Effector CD8-positive, alpha-beta T cell (primary cell): ENCODE measurements at places on chromosomes 2 and 18.

GRCh38 chr2:239534581-239535412 lies 134.0 kb upstream of the HDAC4 start:
- no peak for DNase-seq

GRCh38 chr2:117562654-117563053 lies 251.8 kb upstream of the DDX18 start:
- DNase-seq = no peak

GRCh38 chr2:127049927-127050802 lies 56.8 kb downstream of the BIN1 start:
- DNase-seq = peak; percentile 32

DNA sequence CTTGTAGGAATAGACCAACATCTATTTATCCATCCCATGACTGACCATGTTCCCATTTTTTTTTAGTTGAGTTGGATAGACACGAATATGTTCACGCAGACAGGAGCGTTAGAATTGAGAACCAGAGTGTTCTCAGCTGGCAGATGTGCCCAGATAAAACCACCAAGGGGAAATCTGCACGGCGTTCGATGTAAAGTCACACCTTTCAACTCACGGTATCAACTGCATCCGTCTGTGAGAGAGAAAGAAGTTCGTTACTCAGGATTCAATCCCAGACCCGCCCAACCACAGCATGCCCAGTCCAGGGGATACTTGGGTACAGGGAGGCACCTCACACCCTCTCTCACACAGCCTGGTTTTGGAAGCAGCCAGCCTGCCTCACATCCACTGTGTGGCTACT lies 26.1 kb downstream of the MAL start:
- no peak for DNase-seq

DNA sequence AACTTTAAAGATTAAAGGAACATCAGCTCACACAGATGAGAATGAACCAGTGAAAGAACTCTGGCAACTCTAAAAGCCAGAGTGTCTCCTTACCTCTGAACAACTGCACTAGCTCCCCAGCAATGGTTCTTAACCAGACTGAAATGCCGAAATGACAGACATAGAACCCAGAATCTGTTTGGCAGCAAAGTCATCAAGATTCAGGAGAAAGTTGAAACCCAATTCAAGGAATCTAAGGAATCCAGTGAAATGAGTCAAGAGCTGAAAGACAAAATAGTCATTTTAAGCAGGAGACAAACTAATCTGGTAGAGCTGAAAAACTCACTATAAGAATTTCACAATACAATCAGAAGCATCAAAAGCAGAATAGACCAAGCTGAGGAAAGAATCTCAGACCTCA lies 72.0 kb downstream of the STRADB start:
- no peak for DNase-seq

DNA sequence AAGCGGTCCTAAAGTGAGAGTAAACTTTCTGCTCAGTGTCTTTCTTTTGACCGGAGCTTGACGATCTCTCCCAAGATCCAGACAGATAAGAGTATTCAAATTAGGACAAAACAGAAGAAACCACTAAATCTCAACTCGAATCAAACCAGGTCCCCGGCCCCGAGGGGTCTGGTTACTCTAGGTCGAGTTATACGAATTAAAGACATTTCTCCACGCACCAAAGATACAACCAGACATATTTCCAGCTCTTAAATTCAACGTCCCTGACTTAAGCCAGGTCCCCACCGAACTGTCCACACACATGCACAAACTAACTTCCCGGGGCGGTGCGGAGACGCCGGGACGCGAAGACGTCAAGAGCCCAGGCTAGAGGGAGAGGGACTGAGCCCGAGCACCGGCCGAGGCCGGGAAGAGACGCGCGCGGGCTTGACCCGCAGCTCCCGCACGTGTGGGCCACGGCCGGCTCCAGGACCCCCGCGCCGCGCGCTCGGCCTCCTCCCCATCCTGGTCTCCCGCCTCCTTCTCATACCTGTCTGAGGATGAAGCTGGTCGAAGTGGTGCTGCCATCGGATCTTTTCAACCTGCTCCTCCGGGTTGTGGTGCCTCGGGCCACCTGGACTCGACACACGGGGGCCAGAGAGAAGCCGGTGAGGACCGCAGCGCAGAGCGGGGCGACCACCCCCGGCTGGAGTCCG lies 896 bp downstream of the CACNB4 start:
- DNase-seq = no peak

DNA sequence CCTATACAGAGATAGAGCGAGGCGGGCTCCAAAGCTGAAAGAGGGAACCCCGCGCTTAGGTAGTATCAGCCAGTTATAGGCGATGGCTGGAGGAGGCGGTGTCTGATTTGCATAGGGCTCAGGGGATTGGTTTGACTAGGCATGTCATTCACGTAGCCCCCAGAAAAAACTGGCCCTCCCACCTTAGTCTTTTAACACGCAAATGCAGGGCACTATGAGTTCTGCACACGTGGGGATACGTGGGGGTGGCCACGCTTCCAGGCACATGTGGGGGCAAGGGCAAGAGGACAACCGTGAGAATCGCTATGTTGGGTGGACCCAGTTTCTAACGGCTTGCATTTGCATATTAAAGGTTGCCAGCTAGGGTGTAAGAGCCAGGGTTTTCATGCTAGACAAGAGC lies 56.7 kb upstream of the MSTN start:
- peak; percentile 36 for DNase-seq

GRCh38 chr2:45340318-45340717 lies 270.7 kb downstream of the SRBD1 start:
- DNase-seq = no peak

DNA sequence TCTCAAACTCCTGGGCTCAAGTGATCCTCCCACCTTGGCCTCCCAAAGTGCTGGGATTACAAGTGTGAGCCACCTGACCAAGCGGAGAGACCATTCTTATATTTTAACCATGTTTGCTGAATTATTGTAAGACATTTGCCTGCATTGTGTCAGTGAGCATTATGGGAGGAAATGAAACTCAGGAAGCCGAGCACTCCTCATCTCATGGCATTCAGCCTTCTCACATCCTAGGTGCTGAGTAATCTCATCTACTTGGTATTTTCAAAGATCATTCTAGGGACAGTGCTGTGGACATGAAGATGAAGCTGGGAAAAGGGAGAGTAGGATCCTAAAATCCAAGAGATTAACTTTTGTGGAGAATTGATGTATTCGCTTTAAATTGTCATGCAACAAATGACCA lies 66.1 kb downstream of the NAPG start:
- no peak for DNase-seq

DNA sequence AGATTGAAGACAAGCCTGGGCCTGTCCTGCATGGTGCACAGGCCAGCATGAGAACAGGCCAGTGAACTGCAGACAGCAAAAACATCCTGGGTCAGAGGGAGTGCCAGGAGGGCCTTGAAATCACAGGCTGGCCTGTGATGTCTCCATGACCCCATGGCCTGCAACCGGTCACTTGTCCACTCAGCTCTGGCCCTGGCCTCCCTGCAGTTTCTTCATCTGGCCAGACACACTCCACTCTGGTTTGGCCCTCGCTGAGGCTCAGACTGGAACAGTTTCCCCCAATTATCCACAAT lies 12.6 kb downstream of the CYRIA start:
- DNase-seq = no peak

DNA sequence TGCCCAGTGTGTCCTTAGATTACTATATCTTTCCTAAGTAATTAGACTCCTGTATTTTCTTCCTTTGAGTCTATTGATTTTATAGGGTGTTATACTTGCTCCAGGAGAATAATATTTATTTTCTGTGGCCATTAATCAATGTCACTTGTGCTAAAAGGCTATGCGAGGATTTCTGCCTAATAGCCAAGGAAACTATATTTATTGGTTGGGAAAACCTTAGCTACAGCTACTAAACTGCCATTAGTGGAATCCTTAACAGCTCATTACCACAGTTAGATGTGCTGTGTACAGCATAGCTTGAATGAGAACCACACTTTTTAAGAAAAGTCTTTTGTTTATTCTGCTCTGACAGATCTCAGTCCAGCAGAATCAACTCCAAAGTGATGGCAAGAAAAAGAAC lies 537.3 kb downstream of the ERBB4 start:
- no peak for DNase-seq

DNA sequence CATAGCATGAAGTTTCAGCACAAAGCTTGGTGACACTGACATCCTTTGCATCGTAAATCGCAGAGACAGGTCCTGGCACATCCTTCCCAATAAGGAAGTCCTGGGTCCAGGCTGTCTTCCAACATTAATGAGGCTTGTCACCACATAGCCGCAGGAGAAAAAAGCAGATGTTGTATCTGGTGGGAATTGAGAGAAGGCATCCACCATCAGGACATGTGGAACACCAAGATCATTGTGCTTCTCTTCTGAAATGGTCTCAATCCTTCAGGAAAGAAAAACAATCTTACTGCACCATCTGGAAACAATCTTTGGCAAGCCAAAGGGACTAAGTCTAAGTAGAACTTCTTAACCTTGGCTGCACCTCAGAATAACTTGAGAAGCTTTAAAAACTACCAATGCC lies 119.0 kb upstream of the ARHGAP28 start:
- no peak for DNase-seq

DNA sequence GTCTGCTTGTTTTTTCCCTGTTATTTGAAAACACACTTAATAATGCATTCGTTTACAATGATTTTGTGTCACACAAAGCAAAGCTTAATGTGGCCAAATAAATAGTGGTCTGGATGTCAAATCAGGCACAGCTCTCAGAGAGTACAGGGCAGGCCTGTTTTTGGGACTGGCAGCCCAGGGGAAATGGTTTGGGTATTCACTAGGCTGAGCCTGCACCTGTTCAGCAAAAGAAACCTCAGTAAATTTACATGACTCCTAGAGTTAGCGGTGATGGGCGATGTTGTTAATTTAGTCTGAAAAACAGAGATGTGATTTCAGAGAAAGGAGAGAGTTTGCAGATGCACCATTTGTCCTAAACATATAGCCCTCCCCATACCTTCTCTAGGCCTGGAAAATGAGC lies 197.1 kb downstream of the ALK start:
- DNase-seq = no peak

- DNase-seq = no peak
Measured at GRCh38 chr18:77146249-77147080, 13.9 kb upstream of the MBP start.

DNA sequence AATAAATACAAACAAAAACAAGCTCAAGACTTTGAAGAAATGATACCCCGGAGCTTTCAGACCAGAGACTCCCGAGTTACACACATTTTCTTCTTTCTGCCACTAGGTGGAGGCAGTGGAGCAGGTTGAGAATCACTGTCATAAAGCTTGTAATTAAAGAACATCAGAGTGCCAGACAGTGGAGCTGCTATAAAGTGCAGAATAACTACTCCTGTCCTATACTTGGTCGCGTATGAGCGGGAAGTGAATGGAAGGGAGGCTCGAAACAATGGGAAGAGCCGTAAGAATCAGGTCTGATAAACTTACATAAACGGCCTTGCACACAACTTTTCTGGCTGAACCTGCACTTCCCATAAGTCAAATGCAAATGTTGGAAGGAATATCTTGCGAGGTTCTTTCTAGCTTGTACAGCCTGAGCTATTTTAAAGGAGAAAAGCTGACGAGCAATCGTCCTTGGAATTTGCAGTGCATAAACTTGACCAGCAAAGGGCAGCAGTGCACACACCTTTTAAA lies 189.0 kb downstream of the RPIA start:
- DNase-seq = no peak

DNA sequence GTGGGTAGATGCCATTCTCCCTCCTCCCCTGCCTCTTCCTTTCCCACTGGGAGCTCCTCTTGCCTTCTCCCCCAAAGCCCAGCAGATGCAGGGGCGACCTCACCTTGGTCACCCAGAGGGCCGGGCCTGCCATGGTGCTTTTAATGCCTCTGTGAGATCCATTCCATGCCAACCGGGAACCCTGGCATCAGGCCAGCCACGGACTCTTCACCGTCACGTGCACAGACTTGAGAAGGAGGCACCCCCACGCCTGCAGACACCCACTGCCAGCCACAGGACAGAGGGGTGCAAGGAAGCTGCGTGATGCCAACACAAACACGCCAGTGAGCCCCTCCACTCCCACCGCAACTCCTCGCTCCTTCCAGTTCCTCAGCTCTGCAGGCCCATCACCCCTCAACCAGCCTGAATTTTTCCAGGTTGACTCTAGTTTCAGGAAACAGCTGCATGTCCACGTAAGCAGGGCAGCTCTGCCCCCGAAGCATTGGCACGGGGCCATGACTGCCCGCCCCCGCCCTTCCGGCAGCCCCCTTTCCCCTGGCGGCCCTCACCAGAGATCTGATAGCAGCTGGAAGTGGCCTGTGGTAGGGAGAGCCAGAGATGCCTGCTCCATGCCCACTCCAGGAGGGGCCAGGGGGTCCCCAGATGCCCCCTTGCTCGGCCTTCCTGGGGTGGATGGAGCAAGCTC lies 50.8 kb downstream of the DNMT3A start:
- DNase-seq = no peak

DNA sequence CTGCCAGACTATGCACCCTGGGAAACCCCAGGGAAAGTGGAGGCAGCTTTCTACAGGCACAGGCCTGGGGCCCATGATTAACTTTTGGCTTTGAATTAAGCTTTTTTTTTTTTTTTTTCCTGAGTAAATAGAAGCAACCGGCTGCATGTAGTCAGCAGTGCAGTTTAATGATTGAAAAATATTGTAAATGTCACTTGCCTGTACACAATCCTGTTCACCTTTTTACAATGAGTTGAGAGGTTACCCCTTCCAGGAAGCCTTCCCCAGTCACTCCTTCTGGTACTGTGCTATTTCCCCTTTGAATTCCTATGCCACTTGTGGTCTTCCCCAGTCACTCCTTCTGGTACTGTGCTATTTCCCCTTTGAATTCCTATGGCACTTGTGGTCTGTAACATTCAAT lies 475.6 kb downstream of the TDRD15 start:
- DNase-seq = no peak

GRCh38 chr2:105196651-105197050 lies 44.9 kb upstream of the GPR45 start:
- DNase-seq = no peak

DNA sequence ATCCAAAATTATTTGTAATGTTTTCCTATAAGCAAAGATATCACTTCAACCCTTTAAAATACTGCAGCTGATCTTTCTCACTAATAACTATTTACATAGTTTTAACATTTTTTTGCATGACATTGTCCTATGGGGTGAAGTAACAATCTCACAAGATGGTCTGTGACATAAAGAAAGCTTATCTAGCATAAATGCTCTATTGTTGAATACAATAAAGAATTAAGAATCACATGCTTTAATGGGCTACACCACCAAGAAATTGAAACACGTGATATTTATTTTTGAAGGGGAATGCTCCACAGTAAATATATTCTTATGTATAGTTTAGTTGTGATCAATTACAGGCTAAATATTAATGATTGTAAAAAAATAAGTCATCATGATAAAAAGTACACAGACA lies 441.1 kb downstream of the PTH2R start:
- no peak for DNase-seq

GRCh38 chr2:206851521-206851920 lies 86.1 kb downstream of the FASTKD2 start:
- DNase-seq = no peak
